Activated CD8-positive, alpha-beta T cell treated with anti-CD3 and anti-CD28 coated beads, Interleukin-2, amount 10 ng/mL, durations not matched to agents 7 days and 5 days (primary cell): ENCODE measurements at places on chromosomes 5 and 9. TPM values are rescaled to one million over a fixed set of nuclear protein-coding genes. Genes with fewer than 3 reads are reported as not detected.

GRCh38 chr5:118657576-118657975 is 330.8 kb downstream of the DTWD2 start:
- H3K4me1 ChIP-seq: no peaks in the 10 kb centered on the region
- H3K27me3 ChIP-seq: no peaks in the 10 kb centered on the region
- H3K4me3 ChIP-seq: no peak overlapping the region

GRCh38 chr9:129989740-129990139 is 53.2 kb downstream of the FNBP1 start:
- H3K36me3 ChIP-seq: peaks cover 54% of the 10 kb centered on the region
- DNase-seq: no peak
- H3K27ac ChIP-seq: peak overlapping the region; percentile 25
- peaks cover 62% of the 10 kb centered on the region for H3K4me1 ChIP-seq
- no peaks in the 10 kb centered on the region for H3K27me3 ChIP-seq
- no peak overlapping the region for H3K4me3 ChIP-seq

DNA sequence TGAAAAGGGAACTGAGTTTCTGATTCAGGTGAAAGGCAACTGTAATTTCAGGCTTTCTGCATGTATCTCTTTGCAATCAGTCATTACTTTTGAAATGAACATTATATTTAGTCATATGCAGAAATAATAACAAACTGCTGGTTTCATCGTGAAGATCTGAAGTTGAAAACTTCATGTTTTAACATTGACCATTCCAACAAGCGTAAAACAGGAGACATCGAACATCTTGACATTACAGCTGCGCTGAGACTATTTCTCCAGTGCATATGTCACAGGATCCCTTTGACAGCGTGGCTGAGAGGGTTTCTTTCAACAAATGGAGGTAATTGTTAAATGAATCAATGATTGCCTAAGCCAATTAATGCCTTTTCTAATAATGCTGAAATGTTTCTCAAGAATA is 38.2 kb upstream of the ZSWIM6 start:
- H3K4me1 ChIP-seq: peaks cover 4% of the 10 kb centered on the region
- no peak for DNase-seq
- no peak overlapping the region for H3K27ac ChIP-seq
- no peaks in the 10 kb centered on the region for H3K36me3 ChIP-seq
- H3K27me3 ChIP-seq: peaks cover 3% of the 10 kb centered on the region

- peak overlapping the region; percentile 86 for H3K4me3 ChIP-seq
- H3K4me1 ChIP-seq: peaks cover 38% of the 10 kb centered on the region
- peak overlapping the region; percentile 87 for H3K27ac ChIP-seq
- DNase-seq: peak; percentile 69
- peaks cover 31% of the 10 kb centered on the region for H3K36me3 ChIP-seq
These were observed 592 bp downstream of the TUBB4B start for GRCh38 chr9:137241490-137242268.

DNA sequence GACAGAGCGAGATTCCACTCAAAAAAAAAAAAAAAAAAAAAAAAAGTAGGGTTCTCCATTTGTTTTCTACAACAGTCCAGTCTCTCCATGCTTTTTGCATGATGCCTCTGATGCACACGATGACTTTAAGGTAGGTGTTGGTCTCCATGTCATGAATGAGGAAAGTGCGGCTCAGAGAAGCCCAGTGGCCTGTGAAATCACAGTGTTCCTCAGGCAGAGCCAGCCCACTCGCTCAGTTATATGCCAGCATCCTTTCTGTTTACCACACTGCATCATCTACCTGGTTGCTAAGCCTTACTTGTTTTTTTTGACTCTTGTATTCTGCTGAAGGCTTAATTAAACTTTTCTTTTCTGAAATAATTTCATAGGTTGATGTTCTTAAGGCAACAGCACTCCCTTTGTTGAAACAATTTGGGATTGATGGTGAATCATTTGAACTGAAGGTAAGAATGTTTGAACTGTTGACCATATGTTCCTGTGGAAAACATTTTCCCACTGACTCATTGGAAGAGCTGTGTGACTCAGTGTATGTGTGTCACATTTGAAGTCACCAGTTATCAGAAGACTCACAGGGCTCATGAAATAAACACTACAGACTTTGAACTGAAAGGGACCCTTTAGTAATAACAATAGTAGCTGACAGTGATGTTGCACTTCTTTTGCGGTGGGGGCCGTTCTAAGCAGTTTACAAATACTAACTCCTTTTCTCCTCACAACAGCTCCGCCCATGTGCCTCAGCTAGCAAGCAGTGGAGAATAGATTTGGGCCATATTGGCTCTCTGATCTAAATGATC is 40.2 kb downstream of the RCL1 start:
- no peak overlapping the region for H3K4me3 ChIP-seq
- peaks cover 3% of the 10 kb centered on the region for H3K4me1 ChIP-seq
- no peak for DNase-seq

- no peaks in the 10 kb centered on the region for H3K27me3 ChIP-seq
- no peak overlapping the region for H3K4me3 ChIP-seq
- no peak for DNase-seq
- no peak overlapping the region for H3K27ac ChIP-seq
- H3K4me1 ChIP-seq: no peaks in the 10 kb centered on the region
These were observed 354.2 kb upstream of the EFNA5 start for GRCh38 chr5:108024986-108025385.

- H3K27me3 ChIP-seq: no peaks in the 10 kb centered on the region
- H3K36me3 ChIP-seq: peaks cover 36% of the 10 kb centered on the region
- no peak for DNase-seq
- peak overlapping the region; percentile 100 for H3K27ac ChIP-seq
- H3K4me3 ChIP-seq: peak overlapping the region; percentile 99
These were observed 701 bp downstream of the PARP8 start for GRCh38 chr5:50667023-50667652.

DNA sequence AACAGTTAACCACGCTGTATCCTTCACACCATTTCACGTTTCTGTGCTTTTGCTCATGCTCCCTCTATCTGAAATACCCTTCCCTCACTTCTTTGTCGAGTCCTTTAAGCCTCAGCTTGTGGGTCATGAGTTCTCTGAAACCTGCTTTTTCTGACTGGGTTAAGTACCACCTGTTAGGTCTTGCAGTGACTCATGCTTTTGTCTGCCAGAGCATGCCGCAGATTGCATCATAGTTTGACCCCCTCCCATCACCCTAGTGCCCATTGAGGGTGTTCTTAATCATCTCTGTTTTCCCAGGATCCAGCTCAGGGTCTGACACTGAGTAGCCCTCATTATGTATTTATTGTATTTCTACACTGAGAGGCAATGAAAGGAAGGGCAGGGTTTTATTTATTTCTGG is 190.2 kb downstream of the ASTN2 start:
- no peaks in the 10 kb centered on the region for H3K36me3 ChIP-seq
- no peaks in the 10 kb centered on the region for H3K27me3 ChIP-seq
- H3K4me1 ChIP-seq: no peaks in the 10 kb centered on the region
- no peak overlapping the region for H3K27ac ChIP-seq
- no peak overlapping the region for H3K4me3 ChIP-seq

GRCh38 chr9:129696944-129697655 is 31.7 kb downstream of the PRRX2 start:
- no peak for DNase-seq
- H3K4me3 ChIP-seq: no peak overlapping the region
- peaks cover 9% of the 10 kb centered on the region for H3K4me1 ChIP-seq
- peaks cover 31% of the 10 kb centered on the region for H3K27me3 ChIP-seq
- no peak overlapping the region for H3K27ac ChIP-seq

DNA sequence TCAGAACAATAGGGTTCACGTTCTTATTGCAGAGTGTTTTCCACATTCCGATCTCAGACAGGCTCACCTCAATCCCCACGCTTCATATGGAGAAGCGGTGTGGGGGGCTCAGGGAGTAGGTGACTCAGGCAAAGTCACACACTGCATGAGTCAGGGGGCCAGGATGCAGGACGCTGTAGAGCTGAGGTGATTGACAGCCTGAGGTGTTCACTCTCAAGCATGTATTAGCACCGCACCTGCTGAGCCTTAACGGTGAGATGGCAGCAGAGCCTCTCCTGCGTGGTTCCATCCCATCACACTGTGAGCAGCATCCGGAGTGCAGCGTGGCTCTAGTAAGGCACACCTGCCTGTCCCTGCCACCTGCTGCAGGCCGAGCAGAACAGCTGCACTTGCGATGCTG is 194.0 kb downstream of the IRX2 start:
- H3K4me1 ChIP-seq: no peaks in the 10 kb centered on the region
- no peak overlapping the region for H3K27ac ChIP-seq
- no peak overlapping the region for H3K4me3 ChIP-seq
- no peak for DNase-seq
- H3K27me3 ChIP-seq: no peaks in the 10 kb centered on the region
- no peaks in the 10 kb centered on the region for H3K36me3 ChIP-seq

DNA sequence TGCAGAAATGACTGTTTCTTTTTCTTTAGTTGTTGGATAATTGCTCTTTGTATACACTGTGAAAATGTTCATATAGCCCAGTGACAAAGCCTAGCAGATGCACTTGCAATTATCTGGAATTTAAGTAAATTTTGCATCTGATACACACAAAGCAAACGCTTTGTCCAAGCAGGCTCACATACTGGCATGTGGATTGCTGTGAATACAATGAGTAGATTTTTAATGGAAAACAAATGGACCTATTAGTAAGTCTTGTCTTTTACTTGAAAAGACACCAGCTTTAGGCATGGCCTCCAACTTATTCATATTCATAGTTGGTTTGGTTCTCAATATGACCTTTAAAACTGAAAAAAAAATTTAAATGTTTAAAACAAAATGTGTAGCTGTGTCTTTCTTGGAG is 1299.8 kb upstream of the WWC1 start:
- H3K4me3 ChIP-seq: no peak overlapping the region
- H3K4me1 ChIP-seq: no peaks in the 10 kb centered on the region
- no peaks in the 10 kb centered on the region for H3K36me3 ChIP-seq
- DNase-seq: no peak
- no peak overlapping the region for H3K27ac ChIP-seq

DNA sequence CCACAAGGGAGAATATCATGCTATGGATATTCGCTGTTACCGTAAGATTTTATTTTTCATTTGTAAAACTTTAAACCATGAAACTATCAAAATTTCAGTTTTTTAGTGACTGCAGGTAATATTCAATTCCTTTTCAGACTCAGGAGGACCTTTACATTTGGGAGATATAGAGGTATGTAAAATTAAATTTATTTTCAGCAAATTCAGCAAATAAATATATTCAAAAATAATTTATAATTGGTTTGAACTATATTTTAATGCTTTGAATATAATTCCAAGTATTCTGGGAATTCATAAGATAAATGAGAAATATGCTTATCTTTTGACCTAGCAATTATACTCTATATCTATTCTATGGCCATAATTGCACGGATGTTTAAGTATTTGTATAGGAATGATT is 7.6 kb downstream of the RFESD start:
- H3K36me3 ChIP-seq: no peaks in the 10 kb centered on the region
- H3K27me3 ChIP-seq: no peaks in the 10 kb centered on the region
- H3K4me1 ChIP-seq: no peaks in the 10 kb centered on the region
- H3K27ac ChIP-seq: no peak overlapping the region
- H3K4me3 ChIP-seq: no peak overlapping the region

GRCh38 chr9:76730801-76731200 is 33.4 kb upstream of the PCA3 start:
- no peaks in the 10 kb centered on the region for H3K4me1 ChIP-seq
- no peak overlapping the region for H3K4me3 ChIP-seq
- no peaks in the 10 kb centered on the region for H3K36me3 ChIP-seq

DNA sequence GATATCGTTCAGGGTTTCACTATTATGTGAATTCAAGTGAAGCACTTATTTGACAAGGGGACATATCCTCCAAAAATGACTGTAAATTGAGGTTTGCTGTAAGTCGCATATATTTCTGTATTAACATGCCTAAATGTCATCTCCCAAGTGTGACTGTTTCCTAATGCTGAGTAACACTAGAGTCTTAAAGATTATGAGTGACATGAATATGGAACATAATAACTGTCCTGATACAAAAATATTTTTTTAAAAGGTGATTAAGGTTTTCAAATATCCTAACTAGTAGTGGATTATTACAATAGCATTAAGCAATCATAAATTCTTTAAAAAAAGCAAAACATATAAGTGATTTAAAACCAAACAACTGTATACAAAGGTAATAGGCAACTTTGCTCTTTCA is 3.6 kb downstream of the NFIB start:
- no peak for DNase-seq
- H3K36me3 ChIP-seq: peaks cover 7% of the 10 kb centered on the region
- H3K4me1 ChIP-seq: peaks cover 14% of the 10 kb centered on the region

DNA sequence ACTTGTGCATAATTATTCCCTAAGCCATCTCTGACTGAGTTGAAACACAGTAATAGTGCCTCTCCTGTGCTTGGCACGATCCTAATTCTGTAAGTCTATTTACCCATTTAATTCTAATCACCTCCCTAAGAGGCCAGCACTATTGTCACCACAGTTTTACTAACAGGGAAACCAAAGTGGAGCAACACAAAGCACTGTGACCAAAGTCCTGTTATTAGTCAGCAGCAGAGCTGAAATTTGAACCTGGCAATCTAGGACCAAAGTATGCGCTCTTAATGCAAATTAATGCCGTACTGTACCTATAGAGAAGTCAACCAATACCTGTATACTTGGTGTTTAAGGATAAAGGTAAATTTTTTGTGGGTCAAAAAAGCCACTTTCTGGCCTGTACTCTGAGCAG is 77.1 kb upstream of the CNTLN start:
- DNase-seq: no peak
- H3K4me3 ChIP-seq: no peak overlapping the region
- no peaks in the 10 kb centered on the region for H3K4me1 ChIP-seq
- no peaks in the 10 kb centered on the region for H3K36me3 ChIP-seq
- H3K27ac ChIP-seq: no peak overlapping the region

- H3K4me1 ChIP-seq: no peaks in the 10 kb centered on the region
- no peak for DNase-seq
- no peaks in the 10 kb centered on the region for H3K27me3 ChIP-seq
- no peaks in the 10 kb centered on the region for H3K36me3 ChIP-seq
- no peak overlapping the region for H3K27ac ChIP-seq
These were observed 354.9 kb downstream of the KIF4B start for GRCh38 chr5:155368490-155368889.

DNA sequence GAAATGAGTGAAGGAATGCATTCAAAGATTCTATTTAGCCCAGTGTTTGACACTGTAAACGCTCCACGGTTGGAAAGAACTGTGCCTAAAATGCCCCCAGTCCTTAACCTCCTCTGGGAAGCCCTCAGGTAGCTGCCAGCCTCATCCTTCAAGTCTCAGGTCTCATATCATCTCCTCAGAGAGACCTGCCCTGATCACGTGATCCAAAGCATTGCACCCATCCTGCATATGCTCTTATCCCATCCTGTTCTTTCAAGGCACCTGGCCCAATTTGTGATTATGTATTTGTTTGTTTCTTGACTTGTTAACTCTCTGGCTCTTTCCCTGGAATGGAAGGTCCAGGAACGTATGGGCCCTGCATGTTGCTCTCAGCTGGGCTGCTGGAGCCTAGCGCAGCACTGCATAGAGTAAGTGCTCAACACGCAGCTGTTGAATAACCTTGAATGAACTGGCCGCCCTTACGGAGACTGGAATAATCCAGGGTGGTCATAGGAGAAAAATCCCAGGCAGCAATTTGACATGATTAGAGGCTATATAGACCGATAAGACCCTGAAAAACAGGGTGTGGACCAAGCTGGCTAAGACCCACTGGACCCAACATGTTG is 8.7 kb downstream of the C1QTNF2 start:
- H3K4me3 ChIP-seq: no peak overlapping the region
- H3K27ac ChIP-seq: no peak overlapping the region
- H3K4me1 ChIP-seq: no peaks in the 10 kb centered on the region
- DNase-seq: no peak
- no peaks in the 10 kb centered on the region for H3K36me3 ChIP-seq

Gene C5orf24
- total RNA-seq: 25.8 TPM

Gene GAPT
- total RNA-seq: not detected

Gene CTSV
- 0.29 TPM for total RNA-seq

Gene RUFY1
- 46.3 TPM for total RNA-seq

Gene SLC6A19
- total RNA-seq: not detected

Gene FBLL1
- 0.37 TPM for total RNA-seq

Gene ANKRD55
- 0.37 TPM for total RNA-seq

Gene CAMK2A
- total RNA-seq: not detected

Gene ACO1
- total RNA-seq: 8.8 TPM

Gene FOXI1
- not detected for total RNA-seq

Gene MAST4
- total RNA-seq: 7.1 TPM
